ENCODE measurements at places on chromosomes 6 and 20.

DNA sequence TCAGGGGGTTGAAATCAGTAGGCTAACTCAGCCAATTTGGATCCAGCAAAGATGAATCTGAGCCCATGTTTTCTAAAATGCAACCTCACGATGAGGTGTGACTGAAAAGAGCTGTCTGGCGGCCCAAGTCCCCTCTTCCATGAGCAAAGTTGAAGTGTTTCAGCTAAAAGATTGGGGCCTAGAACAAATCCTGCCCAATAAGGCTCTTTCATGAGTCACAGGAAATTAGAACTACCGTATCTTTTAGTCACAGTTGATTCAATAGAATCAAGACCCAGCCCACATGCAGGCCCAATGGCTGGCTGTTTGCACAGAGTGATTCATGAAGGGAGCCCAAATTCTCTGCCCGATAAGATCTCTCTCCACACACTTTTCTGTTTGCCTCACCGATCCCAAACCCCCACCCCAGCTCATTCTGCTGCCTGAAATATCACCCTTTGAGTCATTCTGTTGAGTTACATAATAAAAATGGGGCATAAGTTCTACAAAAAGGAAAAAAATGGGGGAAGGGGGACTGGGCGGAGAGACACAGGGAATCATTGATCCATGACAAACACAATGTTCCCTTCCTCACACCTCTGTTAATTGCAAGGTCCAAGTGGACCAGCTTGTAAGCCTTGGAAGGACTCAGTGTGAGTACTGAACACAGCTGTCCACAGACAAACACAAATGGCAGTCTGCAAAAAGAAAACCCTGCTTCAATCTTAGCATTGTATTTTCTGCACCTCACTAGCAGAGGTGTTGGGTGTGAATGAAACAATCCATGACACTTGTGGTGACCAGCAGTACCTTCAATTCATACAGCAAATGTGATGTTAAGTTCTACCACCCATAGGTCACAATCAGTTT lies 13.8 kb downstream of the FOXQ1 start:
- DNase-seq, result no peak

DNA sequence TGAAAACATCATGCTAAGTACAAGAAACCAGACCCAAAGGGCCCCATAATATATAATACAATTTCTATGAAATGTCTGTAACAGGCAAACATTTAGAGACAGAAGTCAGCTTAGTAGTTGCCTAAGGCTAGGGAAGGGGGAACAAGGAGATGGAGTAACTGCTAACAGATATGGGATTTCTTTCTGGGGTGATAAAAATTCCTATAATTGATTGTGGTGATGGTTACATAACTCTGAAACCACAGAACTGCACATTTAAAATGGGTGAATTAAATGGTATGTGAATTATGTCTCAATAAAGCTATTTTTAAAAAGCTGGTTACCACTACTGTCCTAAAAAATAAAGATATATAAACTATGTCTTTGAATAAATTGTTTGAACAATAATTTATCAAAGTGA lies 3.2 kb downstream of the CEP162 start:
- no peak for DNase-seq

DNA sequence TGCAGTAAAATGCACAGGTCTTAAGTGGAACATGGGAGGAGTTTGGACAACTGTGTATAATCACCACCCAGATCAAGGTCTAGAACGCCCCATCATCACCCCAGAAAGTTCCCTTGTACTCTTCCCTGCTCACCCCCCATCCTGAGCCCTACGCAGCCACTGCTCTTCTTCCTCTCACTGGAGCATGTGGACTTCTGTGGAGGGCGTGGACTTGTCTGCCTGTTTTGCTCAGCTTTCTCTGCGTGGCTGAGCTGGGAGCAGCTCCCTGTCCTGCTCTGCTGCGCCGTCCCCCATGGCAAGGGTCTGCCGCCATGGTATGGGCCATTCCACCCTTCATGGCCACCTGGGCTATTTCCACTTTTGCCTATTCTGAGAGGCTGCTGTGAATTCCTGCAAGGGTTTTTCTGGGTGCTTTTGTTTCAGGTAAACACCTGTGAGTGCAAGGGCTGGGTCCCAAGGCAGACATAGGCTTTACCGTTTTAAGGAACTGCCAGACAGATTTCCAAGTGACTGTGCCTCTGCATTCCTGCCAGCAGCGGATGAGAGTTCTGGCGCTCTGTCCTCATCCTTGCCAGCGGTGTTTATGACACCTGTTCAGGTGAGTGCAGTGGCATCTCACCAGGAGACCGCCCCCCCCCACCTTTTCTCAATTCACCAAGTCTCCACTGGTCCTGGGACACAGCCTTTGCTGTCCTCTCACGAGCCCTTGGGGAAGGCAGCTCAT lies 19.7 kb downstream of the PCK1 start:
- no peak for DNase-seq

GRCh38 chr6:151716526-151716932 lies 91.0 kb upstream of the ESR1 start:
- peak; percentile 30 for DNase-seq

GRCh38 chr6:6704103-6705060 lies 115.9 kb downstream of the LY86 start:
- no peak for DNase-seq
